Cortex of kidney (tissue), 1 donor: ENCODE measurements at places on chromosomes 12 and 14.

- DNase-seq = no peak
These were observed 2.5 kb downstream of the ZBTB42 start for GRCh38 chr14:104803280-104803911.

GRCh38 chr14:77416836-77417235 is 6.5 kb downstream of the NOXRED1 start:
- no peak for DNase-seq

GRCh38 chr12:104956870-104957718 is 996 bp downstream of the SLC41A2 start:
- no peak for DNase-seq

GRCh38 chr14:91114079-91115065 is 499 bp downstream of the DGLUCY start:
- DNase-seq = no peak

DNA sequence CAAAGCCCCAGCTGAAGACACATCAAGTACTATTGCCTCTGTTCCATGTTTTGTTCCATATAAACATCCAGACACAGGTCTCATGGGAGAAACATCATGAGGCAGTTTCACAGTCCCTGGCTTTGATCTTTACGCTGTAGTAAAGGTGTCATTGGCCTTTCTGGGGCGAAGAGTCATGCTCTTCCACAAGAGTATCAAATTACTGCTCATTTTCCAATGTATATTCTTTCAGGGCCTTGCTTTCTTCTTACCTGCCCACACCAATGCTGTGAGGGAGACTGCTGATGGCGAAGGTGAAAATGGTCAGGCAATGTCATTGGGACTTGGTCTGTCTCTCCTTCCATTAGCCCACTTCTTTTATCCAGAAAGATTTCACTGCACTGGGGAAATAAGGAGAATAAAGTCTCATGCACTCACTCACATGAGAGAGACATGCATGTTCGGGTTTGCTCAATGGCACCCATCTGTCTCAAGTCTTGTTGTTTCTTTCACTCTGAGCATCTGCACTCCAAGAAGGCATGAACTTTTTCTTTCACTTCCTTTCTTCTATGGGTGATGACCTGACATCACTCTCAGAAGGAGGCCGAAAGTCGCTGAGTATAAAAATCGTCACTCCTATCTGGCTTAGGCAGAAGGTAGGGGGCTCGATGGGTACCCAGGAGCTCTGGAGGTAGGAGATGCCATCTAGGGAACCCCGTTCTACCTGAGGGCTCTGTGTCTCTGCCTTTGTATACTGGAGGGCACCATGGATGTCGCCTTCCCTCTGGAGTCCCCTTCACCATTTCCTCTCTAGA is 1.3 kb upstream of the JDP2 start:
- DNase-seq = no peak

- no peak for DNase-seq
These were observed 103.0 kb downstream of the PEBP1 start for GRCh38 chr12:118238888-118239287.

GRCh38 chr12:52789637-52790426 is 6.1 kb downstream of the KRT3 start:
- DNase-seq = no peak

- DNase-seq = no peak
These were observed 19.7 kb upstream of the SLC2A14 start for GRCh38 chr12:7892186-7892980.

GRCh38 chr14:90488256-90488655 is 91.4 kb downstream of the CALM1 start:
- no peak for DNase-seq

DNA sequence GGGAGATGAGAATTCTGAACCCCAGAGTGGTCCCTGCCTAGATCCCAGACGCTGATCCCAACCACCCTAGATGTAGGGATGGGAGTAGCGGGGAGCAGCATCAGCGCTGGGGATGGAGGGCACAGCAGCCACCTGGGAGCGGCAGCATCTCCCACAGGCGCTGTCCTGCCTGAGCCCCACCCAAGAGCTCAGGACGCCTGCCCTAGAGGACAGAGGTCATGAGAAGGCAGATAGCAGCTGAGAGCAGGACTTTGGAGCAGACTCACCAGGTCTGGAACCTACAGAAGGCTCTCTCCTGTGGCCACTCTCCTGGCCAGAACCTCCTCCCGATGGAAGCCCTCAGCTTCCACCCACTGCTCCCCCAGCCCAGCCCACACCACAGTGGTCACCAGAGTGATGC is 7.2 kb downstream of the CCDC85C start:
- no peak for DNase-seq
